ENCODE measurements at places on chromosomes 7 and 10.

- no peak for DNase-seq
Observed at GRCh38 chr10:3772361-3773171, 12.4 kb downstream of the KLF6 start.

- DNase-seq, result no peak
Observed at GRCh38 chr7:114711241-114711640, 210.7 kb upstream of the MDFIC start.

- no peak for DNase-seq
Observed at GRCh38 chr7:47978790-47979144, 648 bp downstream of the HUS1 start.

DNA sequence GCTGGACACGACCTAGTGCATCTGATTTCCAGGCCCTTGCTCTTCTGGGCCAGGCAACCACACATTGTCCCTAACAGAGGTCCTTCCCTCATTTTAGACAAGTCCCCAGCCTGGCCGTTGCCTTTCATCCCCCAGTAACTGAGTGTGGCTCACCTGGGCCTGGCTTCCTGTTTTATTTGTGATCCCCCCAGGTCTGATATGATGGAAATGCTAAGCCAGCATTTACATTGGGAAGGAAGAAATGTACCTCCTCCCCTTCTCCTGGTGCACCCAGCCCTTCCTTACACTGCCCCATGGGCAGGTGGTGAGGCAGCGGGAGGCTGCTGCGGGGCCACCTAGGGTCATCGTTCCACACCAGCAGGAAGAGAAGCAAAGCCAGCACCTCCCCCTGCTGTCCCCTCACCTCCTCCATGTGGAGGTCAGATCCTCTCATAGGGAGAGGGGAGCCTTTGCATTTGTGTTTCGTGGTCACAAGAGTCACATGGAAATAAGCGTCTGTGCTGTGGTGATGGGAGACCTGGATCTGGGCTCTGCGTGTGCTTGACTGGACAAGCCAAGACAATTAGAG is 108.8 kb downstream of the GLRX3 start:
- no peak for DNase-seq

DNA sequence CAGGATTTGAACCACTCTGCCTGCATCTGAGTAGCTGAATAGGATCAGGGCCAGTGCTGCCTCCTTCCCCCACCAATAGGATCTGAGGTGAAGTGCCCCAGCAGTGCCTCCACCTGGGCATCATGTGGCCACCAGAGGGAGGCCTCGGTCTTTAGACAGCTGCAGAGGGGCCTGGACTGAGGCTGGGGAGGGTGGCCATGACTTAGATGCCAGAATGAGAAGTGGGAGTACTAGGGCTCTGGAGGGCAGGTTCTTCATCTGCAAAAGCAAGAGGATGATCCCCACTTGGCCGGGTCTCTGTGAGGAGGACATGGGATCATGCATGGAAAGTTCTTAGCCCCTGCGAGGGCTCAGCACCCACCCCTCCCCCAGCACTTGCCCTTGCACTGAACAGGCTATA is 56.9 kb downstream of the NEUROG3 start:
- DNase-seq, result no peak

GRCh38 chr7:155885167-155886155 is 73.2 kb upstream of the SHH start:
- no peak for DNase-seq

GRCh38 chr7:101900103-101900502 is 82.7 kb downstream of the CUX1 start:
- DNase-seq, result peak; percentile 81
